Neural crest cell (in vitro differentiated cells): ENCODE measurements at places on chromosomes 7 and 10.

- no peak for DNase-seq
These were observed 186.0 kb upstream of the SHH start for GRCh38 chr7:155998328-155998691.

- DNase-seq, result no peak
These were observed 2.0 kb downstream of the MASTL start for GRCh38 chr10:27157150-27157549.

DNA sequence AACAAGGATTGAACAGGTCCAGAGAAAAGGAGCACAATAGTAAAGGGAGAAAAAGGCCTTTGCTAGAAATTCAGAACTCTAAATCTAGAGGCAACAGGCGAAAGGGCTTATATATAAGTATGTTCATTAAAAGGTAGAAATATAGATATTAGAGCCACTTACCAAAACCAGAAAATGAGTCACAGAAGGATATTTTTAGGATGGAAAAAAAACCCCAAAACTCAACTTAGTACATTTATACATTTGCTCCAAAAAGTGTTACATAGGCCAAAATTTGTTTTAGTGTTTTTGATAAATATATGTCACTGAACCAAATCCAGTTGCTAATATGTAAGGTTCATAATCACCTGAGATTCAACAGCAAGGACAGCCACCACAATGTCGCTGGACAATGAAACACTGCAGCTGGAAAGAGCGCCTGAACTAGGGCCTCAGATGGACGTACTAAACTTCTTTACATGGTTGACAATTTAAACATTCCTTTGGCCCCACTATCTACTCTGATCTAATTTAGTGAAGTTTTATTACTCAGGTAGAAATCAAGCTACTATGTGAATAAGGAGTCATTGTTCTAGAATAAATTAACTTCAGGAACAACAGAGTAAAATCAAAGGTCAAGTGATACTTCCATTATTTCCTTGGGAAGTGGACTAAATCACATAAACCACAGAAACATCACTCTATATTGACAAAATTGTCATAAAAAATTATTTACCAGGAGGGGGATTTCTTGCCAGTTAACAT lies 10.9 kb downstream of the FAM3C start:
- no peak for DNase-seq

- peak; percentile 10 for DNase-seq
These were observed 1.2 kb upstream of the MEOX2 start for GRCh38 chr7:15687546-15688278.

DNA sequence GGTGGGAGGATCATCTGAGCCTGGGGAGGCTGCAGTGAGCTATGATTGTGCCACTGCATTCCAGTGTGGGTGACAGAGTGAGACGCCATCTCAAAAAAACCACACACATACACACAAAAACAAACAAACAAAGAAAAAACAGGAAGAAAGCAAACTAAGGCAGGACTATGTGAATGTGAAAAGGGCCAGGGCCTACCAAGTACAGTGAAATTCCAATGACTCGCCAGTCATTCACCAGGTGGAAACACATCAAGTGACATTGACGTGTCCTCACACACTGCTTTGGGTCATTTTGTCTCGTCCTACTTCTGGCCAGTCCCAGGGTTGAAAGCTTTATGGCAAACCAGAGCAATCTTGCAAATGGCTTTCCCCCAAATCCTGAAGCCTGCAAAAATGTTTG lies 79.9 kb downstream of the HIP1 start:
- no peak for DNase-seq

DNA sequence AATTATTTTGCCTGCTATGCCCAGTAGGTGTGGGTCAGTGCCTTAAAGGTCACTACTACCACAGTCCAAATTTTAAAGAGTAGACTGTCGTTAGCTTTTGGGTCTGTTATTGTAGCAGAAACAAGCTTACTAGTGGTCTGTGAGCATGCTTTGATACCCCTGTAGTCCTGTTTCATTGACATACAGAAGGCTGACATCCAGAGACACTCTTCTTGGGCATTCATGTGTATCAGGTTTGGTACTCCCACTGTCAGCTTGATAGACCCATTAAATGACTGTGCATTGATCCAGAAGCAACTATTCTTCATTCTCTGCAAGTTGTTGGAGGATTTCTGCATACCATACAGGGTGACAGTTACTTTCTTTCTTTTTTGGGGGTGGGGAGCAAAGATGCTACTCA lies 884.4 kb upstream of the CELF2 start:
- DNase-seq, result no peak
